H1 (cell line): ENCODE measurements at places on chromosomes 11 and 22.

- no peaks in the 10 kb centered on the region for H3K27me3 ChIP-seq
- H3K27ac ChIP-seq = no peak overlapping the region
- no peak overlapping the region for H3K4me3 ChIP-seq
- H3K36me3 ChIP-seq = no peaks in the 10 kb centered on the region
- DNase-seq = no peak
Measured at GRCh38 chr11:92458486-92458885, 233.9 kb downstream of the FAT3 start.

- H3K4me1 ChIP-seq = no peaks in the 10 kb centered on the region
- H3K36me3 ChIP-seq = no peaks in the 10 kb centered on the region
- DNase-seq = no peak
- H3K27me3 ChIP-seq = no peaks in the 10 kb centered on the region
Measured at GRCh38 chr11:32109138-32109537, 18.3 kb downstream of the RCN1 start.

DNA sequence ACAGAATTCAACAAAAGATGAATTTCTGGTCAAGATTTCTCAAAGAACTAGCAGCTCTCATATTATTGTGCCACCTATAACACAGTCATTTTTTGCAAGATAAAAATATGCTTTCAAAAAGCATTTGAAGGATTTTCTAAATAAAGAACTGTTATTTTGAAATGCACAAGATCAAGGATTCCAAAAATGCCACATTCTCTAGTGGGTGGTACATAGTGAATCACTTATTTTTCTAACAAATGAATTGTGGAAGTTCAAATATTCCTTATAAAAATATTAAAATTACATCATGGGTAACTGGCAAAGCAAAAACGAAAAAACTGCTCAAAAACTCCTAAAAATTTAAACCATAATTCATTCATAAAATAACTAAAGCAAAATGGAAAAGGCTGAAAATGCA is 2.1 kb downstream of the RNF141 start:
- H3K27me3 ChIP-seq = no peaks in the 10 kb centered on the region
- H3K36me3 ChIP-seq = no peaks in the 10 kb centered on the region
- DNase-seq = no peak
- H3K4me1 ChIP-seq = no peaks in the 10 kb centered on the region

- no peak overlapping the region for H3K27ac ChIP-seq
- no peak for DNase-seq
- peaks cover 42% of the 10 kb centered on the region for H3K27me3 ChIP-seq
- no peak overlapping the region for H3K4me3 ChIP-seq
Measured at GRCh38 chr22:20018001-20018400, 1.4 kb upstream of the ARVCF start.

- no peaks in the 10 kb centered on the region for H3K36me3 ChIP-seq
- H3K4me3 ChIP-seq = no peak overlapping the region
- DNase-seq = no peak
- no peaks in the 10 kb centered on the region for H3K27me3 ChIP-seq
Measured at GRCh38 chr11:113401718-113402117, 14.1 kb downstream of the ANKK1 start.

DNA sequence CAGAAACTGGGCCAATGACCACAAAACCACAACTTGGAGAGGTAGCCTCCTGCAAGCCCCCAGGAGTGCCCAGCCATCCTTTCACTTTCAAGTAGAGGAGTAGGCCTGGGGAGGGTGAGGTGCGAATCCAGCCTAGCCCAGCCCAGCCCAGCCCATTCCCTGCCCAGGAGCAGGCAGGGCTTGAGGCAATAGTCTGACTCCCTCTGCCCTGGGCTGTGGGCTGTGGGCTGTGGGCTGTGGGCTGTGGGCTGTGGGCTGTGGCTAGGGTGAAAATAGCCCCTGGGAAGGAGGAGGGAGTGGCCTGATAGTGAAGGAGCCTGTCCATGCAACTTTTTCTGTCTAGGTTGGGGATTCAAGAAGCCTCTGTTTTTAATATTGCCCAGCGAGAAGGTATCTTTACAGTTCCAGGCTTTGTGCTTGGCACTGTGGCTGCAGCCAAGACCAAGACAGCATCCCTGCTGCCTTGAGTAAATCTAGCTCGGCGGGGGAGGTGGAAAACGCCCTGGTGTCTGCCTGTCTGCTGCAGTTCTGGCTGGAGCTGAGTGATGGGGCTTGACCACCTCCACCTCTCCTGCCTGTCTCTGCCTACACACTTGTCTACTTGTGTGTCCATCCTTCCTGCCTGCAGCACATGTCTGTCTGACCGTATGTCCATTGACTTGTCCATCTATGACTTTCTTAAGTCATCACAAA is 40.7 kb downstream of the LMO1 start:
- H3K27me3 ChIP-seq = no peaks in the 10 kb centered on the region
- H3K36me3 ChIP-seq = no peaks in the 10 kb centered on the region
- H3K4me1 ChIP-seq = peaks cover 14% of the 10 kb centered on the region; the same call in 1 of the 2 replicates
- no peak overlapping the region for H3K4me3 ChIP-seq
- DNase-seq = no peak
- no peak overlapping the region for H3K27ac ChIP-seq
